ENCODE measurements at places on chromosomes 7 and 10.

- DNase-seq, result no peak
These were observed 29.5 kb upstream of the ZNF107 start for GRCh38 chr7:64636386-64636785.

GRCh38 chr7:152931633-152932032 lies 172.1 kb downstream of the ACTR3B start:
- DNase-seq, result no peak

DNA sequence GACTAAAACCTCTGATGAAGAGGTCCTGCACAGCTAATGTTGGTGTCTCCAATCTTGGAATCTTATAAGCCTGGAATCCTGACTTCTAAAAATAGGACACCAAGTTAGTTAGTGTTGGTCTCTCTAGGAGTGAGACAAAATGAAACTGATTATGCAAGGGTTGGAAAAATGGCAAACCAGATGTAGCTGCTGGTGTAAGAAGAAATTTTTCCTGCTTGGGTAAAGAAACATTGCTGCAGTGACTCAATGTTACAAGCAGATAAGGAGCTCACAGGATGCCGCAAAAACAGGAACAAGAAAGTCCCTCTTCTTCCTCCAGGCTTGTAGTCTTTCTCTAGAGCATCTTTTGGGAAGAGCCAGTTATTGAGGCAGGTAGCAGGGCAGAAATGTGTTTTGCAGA lies 449.0 kb downstream of the ETV1 start:
- peak; percentile 24 for DNase-seq

DNA sequence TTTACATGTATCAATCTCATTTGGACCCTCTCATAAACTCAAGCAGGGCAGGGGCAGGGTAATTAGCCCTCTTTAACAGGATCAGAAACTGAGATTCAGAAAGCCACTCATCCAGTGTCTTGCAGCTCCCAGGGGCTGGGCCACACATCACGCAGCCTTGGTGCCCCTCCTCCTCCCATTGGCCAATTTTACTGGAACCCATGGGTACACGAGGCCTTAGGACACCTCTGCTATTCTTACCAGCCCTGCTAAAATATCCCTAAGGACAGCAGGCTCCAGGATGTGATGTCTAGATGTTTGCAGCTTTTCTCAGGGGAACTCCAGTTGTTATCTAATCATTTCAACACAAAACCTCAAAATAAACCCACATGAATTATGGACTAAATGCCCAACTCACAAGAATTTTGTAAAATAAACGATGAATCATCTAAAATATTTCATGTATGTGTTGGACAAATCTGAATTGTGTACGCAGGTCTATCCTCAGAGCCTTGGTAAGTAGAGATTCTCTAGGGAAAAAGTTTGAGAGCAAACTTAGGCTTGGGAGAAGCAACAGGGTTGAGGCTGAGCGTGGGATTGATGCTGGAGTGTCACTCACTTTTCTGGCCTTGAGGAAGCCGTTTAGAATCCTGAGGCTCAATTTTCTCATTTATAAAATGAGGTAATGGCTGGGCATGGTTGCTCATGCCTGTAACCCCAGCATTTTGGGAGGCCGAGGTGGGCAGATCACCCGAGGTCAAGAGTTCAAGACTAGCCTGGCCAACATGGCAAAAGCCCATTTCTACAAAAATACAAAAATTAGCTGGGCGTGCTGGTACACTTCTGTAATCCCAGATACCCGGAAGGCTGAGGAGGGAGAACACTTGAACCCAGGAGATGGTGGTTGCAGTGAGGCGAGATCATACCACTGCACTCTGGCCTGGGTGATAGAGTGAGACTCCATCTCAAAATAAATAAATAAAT lies 69.7 kb upstream of the TNS3 start:
- peak; percentile 94 for DNase-seq

DNA sequence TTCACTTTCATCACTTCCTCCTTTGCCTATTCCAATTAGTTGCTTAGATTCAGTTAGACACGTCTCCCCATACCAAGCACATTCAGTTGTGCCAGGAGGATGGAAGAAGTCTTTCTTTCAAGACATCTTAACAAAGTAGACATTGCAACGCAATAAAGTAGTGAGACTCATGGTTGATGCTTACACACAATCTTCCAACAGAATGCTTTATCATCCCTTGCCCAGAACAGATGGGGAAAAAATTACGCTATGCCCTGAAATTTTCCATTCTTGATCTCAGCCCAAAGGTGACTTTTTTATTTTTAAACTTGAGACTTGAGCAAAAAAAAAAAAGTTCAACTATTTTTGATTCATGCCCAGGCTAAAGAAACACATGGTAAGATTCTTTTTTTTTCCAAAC lies 74.9 kb downstream of the KCNMA1 start:
- DNase-seq, result no peak

DNA sequence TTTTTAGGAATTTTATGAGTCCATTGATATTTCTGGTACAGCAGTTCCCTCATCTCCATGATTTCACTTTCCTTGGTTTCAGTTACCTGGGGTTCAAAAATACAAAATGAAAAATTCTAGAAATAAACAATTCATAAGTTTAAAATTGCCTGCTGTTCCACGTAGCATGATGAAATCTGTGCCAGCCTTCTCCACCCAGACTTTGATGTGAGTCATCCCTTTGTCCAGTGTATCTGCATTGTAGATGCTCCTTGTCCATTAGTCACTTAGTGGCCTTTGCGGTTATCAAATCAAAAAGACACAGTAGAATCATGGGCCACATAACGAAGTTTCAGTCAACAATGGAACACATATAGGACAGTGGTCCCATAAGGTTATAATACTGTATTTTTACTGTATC lies 286.9 kb downstream of the PTEN start:
- DNase-seq, result no peak

DNA sequence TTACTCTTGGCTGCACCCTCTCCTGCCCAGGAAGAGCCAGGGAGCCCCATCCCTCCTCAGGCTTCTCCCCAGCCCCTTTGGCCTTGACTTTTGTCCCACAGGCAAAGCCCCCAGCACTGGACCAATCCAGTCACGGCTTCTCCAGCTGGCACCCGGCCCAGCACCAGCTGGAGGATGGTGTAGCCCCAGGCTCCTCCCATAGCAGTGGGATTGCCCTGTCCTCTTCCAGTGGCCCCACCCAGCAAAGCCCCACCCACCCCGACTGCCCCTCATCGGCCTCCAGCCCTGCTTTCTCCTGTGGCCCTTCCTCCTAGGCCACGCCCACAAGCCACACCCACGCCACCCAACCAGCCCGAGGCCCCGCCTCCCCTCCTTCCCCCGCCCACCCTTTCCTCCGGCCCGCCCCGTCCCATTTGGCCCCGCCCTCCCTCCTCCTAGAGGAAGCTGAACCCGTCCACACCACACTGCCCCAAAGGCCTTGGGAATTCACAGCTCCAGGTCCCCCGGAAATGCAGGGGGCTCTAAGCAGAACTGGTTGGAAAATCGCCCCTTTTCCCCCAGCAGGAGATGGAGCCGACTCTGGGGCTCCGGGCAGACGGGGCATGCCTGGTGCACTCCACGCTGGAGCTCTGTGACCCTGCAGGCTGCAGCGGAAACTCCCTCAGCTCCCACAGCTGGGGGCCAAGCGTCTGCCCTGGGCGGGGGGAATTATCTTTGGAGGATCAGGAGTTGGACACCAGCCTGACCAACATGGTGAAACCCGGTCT lies 25.2 kb downstream of the GET4 start:
- peak; percentile 58 for DNase-seq

DNA sequence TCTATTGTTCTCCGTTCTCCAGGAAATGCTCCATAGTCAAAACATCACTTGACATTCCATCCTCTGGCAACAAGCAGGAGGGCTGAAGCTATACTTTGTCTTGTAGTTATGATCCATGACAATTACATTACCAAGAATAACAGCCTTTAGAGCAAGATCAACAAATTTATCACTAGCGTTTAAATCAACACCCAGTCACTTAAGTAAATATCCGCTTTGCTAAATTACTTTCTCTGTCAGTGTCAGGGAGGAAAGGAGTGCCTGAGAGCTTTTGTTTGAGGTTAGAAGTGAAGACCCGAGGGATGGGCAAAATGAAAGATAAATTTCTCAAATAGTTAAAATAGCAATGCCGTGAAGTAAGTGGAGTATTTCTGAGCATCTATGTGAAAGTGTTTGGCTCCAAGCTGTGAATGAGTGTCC lies 236.1 kb upstream of the BMPER start:
- no peak for DNase-seq
